ENCODE measurements at places on chromosomes 5 and 9. TPM values are rescaled to one million over a fixed set of nuclear protein-coding genes. Genes with fewer than 3 reads are reported as not detected.

GRCh38 chr5:422323-423232 lies 20.4 kb upstream of the EXOC3 start:
- no peak overlapping the region for H3K27ac ChIP-seq
- peaks cover 10% of the 10 kb centered on the region for H3K4me1 ChIP-seq
- no peaks in the 10 kb centered on the region for H3K36me3 ChIP-seq
- no peak for DNase-seq

- H3K36me3 ChIP-seq, result no peaks in the 10 kb centered on the region
- no peaks in the 10 kb centered on the region for H3K4me1 ChIP-seq
- H3K4me3 ChIP-seq, result no peak overlapping the region
- no peaks in the 10 kb centered on the region for H3K27me3 ChIP-seq
- no peak overlapping the region for H3K27ac ChIP-seq
These were observed 1891.7 kb upstream of the WWC1 start for GRCh38 chr5:166399781-166400180.

DNA sequence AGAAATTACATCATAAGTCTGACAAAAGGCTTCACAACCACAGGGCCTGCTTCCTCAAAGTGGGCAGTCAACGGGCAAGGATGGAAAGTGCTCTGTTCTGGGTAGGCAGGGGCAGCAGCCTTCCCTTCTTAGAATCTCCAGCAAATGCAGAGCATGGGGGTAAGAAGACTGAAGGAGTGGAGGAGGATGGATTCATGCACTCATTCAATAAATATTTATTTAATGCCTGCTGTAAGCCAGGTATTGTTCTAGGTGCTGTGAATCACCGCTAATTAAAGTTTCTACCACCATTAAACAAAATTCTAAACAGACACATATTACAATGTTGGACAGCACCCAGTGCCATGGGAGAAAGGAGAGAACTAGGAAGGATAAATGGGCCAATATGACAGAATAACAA lies 195.6 kb downstream of the ELAVL2 start:
- H3K36me3 ChIP-seq, result peaks cover 6% of the 10 kb centered on the region
- no peaks in the 10 kb centered on the region for H3K27me3 ChIP-seq
- DNase-seq, result no peak

The ZNF879 gene
- total RNA-seq, result 1.3 TPM
